ENCODE measurements at places on chromosomes 7 and 10.

GRCh38 chr10:42952349-42952748, 124.5 kb upstream of the RET start:
- no peak for DNase-seq

- no peak for DNase-seq
Measured at GRCh38 chr10:112456533-112456932, 9.5 kb downstream of the VTI1A start.

DNA sequence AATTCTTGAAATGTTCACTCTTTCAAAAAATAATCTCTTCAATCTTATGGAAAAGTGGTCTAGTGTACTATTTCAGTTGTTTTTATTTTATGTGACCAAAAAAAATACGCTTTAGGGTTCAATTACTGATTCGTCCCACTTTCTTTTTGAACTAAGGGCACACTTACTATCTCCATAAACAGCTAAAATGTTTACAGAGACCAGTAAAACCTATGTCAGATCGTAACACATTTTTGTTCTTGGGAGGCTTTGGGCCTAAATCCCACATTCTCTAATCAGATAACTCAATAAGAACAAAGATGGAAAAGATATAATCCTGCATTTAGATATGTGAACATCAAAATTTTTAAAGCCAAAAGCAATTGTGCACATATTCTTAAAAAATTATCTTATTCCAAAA, 29.8 kb upstream of the EPC1 start:
- no peak for DNase-seq

- no peak for DNase-seq
Measured at GRCh38 chr7:16509829-16510228, 16.8 kb upstream of the LRRC72 start.

- no peak for DNase-seq
Measured at GRCh38 chr7:154914308-154914995, 88.5 kb downstream of the PAXIP1 start.

DNA sequence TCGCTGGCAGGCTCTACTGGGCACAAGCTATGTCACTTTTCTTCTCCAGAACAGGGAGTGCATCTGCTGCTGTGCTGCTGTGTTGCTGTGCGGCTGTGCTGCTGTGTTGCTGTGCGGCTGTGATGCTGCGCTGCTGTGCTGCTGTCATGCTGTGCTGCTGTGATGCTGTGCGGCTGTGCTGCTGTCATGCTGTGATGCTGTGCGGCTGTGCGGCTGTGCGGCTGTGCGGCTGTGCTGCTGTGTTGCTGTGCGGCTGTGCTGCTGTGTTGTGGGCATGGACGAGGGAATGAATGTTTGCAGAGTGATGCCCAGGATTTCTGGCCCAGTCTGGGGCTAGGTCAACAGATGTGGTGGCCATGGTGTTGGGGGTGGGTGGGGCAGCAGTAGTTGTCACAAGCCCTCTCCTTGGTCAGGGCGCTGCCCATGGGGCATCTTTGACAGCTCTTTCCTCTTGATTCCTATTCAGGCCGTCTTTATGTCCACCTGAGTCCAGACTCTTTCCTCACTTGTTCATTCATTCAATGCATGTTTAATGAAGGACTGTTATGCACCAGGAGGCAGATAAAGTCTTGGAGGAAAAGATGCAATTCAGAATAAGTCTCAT, 55.6 kb downstream of the C10orf120 start:
- DNase-seq, result no peak

DNA sequence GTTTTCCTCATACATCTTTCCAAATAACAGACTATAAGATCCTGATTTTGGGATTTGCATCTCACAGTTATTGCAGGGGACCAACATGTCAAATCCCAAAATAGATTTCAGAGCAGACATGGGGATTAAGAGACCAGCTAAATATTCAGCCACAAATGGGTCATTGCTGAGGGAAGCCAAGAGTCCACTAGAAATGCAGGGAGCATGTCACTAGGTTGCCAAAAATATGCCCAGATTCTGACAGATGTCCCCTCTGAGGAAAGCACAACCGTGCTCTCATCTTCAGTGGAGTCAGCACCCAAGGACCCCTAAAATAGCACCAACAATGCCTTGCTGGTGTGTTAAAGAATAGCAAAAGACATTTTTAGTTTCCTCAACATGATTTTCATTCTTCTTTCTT, 56.2 kb upstream of the AGK start:
- DNase-seq, result no peak

DNA sequence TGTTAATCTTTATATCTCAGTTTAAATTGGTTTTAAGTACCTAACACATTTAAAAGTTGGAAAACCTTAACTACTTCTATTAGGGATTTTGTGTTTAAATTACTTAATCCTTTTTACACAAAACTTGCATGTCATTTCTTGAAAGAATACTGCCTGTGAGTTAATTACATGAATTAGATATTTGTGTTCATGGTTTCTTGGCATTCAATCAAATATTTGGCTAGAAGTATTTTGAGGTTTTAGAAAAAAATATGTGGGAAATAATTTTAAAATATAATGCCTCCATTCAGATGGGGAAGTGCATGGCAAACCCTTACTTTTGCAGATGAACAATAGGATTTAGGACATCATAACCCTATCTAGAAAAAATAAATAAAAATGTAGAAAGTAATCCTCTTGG, 186.5 kb upstream of the SEMA3E start:
- no peak for DNase-seq

DNA sequence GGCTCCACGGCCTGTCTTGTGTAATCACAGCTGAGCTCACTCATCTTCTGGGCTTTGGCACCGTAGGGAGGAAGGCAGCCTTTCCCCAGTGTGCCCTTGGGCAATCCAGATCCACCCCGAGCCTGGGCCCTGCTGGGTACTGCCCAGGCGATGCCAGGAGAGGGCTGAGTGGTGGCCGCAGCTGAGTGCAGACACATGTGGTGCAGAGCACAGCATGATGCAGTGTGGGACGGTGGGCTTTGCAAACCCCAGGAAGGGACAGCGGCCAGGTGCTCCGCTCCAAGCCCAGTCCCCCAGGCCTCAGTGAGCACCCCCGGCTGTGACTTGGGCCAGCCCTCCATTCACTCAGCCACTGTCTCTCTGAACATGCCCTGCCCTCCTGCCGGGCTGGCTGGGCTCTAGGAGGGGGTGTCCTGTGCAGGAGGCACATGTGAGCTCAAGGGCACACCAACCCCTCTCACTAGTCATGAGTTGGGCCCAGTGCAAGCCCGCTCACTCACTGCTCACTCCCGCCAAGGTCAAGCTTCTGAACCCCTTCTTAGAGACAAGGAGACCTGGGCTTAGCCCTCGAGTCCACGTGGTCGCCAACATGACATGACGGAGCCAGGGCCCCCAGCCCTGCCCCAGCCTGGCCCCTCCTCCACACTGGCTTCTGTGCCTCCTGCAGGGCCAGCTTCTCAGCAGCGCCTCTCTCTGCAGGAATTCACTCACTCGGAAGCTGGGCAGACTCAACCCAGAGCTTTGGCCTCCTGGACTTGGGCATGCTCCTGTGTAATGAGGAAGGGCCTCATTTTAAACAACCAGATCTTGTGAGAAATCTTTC, 77.5 kb upstream of the INSIG1 start:
- DNase-seq, result no peak

GRCh38 chr10:116852246-116852645, 2.9 kb downstream of the ENO4 start:
- no peak for DNase-seq

GRCh38 chr7:93476491-93477344, 97.8 kb downstream of the CALCR start:
- DNase-seq, result no peak

GRCh38 chr10:121947343-121948330, 19.8 kb upstream of the ATE1 start:
- no peak for DNase-seq

- no peak for DNase-seq
Measured at GRCh38 chr7:1758859-1759521, 88.9 kb downstream of the ELFN1 start.

DNA sequence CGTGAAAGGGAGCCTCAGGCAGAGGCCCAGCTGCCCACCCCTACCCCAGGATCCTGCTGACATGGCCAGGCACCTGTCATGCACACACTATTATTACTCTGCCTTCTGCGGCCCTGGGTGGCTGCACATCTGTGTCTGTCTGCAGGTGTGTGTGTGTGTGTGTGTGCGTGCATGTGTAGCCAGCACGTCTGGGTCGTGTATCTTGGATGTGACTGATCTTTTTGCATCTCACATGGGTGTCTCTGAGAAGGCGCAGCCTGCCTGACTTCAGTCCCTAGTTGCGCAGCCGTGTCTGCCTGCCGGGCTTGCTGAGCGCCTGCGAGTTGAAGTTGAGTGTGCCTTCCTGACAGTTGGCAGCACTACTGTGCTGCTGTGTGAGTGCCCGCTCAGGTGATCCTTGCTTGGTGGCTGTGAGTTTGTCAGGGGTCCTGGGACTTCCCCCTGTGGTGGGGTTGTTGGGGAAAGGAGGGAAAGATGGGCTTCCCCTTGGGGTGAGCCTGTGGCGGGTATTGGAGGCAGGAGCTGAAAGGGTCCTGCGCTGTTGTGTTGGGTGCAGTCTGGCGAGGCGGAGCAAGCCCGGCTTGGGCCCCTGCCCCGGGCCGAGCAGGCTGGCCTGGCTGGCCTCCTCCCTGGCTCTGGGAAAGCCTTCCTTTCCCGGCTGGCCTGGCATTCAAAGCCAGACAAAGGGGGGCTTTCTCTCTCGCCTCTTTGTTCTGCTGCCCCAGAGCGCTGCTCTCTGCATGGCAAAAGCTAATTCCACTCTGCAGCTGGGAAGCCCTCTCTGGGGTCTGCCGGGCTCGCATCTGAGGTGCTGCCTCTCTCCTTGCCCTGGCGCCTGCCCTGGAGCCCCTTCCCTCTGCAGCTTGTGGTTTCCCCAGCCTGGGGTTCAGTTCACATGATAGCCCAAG, 4.9 kb downstream of the TRIM8 start:
- DNase-seq, result no peak

DNA sequence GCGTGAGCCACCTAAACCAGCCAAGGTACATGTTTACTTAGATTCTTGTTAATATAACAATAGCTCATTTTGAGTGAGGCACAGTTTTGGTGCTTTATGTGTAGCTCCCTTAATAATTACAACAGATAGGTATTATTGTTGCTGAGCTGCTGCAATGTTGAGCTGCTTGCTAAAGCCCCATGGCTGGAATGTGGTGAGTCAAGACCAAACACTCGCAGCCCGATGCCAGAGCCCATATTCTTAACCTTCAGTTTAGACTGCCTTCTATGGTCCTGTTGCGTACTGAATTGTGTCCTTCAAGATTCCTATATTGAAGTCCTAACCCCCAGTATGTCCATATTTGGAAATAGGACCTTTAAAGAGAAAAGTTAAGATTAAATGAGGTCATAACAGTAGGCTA, 407.1 kb downstream of the NEBL start:
- no peak for DNase-seq

DNA sequence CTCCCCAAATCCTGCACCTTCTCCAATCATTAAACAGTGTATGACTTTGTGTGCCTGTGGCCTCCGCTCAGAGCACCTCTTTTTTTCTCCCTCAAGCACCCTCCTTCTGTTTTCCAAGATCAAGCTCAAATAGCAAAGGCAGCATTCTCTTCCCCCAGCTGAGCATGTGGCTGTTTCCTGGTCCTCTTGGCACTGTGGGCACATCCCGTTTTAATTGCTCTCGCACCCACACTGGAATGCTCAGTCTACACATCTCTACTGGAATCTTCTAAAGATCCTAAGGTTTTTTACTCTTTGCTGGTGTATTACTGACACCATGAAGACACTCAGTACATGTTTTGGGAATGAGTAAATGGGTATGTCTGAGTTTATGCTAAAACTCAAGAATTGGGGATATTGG, 107.4 kb downstream of the WDFY4 start:
- no peak for DNase-seq

- DNase-seq, result no peak
Measured at GRCh38 chr10:103660364-103661197, 167.1 kb downstream of the NEURL1 start.

DNA sequence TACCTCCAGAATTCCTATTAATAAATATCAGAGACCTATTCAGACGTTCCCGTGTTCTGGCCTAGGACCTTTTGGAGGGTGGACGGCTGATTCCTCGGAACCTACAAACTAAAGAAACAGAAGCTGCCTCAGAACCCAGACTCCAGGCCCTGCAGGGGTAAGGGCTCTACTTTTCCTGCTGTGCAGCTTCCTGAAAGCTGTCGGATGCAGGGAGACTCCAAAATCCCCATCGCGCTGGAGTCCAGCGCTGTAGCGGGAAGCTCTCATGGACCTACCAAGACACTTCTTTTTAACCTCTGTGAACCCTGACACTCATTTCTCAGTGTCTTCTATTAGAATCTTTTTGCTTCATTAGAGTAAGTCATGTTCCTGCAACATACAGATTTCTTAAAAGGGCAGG, 244.5 kb upstream of the PITRM1 start:
- DNase-seq, result no peak

- no peak for DNase-seq
Measured at GRCh38 chr7:151461096-151461941, 21.4 kb upstream of the CRYGN start.

GRCh38 chr7:50342616-50343114, 38.1 kb downstream of the IKZF1 start:
- DNase-seq, result no peak

DNA sequence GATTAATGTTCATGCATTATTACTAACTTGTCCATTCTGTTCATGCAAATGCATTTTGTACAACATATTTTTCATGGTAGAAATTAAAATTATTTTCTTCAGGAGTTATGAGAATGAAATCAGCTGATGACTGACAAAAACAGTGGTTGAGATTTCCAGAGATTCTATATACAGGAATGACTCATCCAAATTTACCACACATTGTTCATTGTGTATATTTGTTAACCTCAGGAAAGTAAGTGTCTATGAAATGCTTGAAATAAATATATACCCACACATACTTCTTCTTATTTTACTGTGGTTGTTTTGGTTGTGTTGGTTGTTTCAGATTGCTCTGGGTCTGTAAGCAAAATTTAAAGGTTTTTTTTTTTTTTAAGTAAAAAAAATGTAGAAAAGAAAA, 108.1 kb upstream of the SP8 start:
- no peak for DNase-seq

DNA sequence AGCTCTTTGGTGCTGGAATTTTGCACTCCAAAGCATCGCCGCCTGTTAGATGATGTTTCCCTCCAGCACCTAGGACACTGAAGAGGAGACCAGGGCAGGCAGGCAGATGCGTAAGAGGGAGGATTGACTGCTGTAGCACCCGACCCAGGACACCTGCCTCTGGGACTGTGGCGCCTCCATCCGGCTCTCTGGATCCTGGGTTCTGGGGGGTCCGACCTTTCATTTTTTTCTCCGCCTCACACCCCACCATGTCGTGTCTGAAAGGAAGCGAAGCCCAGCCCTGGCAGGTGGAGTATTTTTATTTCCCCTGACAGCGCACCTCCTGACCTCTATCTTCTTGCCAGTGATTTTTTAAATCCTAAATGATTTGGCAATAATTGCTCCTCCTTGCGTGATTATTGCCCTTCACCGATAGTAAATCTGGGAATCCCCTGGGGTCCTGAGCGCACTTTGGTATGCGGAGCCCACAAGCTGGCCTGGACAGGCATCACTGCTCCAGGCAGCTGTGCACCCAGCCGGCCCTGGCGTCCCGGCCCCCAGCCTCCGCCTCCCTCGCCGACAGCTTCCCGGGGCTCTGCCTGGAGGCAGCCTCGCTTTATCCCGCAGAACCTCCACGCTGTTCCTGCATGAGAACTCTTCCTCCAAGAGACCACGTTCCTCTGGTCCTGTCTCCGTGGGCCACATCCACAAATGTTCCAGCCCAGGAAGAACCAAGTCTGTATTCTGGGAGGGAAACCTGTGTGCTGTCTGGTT, 48.4 kb downstream of the LHPP start:
- no peak for DNase-seq

All from stimulated activated CD4-positive, alpha-beta T cell treated with anti-CD3 and anti-CD28 coated beads, Interleukin-1b, Interleukin-23, amount 100 ng/mL, for 1 hour (primary cell).